ENCODE measurements at places on chromosomes 7 and 10.
A peak's percentile ranks its signal among the peaks of the same experiment; 100 is the strongest.

DNA sequence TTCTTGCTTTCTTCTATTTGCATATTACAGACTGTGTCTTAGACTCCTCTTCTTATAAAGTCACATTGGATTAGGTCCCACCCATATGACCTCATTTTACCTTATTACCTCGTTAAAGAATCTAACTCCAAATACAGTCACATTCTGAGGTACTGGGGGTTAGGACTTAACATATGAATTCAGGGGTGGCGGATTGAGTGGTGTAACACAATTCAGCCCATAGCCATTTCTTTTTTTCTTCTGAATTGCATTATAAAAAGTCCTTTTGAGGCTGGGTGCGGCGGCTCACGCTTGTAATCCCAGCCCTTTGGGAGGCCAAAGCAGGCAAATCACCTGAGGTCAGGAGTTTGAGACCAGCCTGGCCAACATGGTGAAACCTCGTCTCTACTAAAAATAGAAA, 6.8 kb upstream of the HERC4 start:
- DNase-seq: no peak

- peak; percentile 59 for DNase-seq
These were observed 179.7 kb upstream of the GRB10 start for GRCh38 chr7:50962281-50962883.

GRCh38 chr10:61398366-61399129, 54.6 kb downstream of the TMEM26 start:
- DNase-seq: no peak

DNA sequence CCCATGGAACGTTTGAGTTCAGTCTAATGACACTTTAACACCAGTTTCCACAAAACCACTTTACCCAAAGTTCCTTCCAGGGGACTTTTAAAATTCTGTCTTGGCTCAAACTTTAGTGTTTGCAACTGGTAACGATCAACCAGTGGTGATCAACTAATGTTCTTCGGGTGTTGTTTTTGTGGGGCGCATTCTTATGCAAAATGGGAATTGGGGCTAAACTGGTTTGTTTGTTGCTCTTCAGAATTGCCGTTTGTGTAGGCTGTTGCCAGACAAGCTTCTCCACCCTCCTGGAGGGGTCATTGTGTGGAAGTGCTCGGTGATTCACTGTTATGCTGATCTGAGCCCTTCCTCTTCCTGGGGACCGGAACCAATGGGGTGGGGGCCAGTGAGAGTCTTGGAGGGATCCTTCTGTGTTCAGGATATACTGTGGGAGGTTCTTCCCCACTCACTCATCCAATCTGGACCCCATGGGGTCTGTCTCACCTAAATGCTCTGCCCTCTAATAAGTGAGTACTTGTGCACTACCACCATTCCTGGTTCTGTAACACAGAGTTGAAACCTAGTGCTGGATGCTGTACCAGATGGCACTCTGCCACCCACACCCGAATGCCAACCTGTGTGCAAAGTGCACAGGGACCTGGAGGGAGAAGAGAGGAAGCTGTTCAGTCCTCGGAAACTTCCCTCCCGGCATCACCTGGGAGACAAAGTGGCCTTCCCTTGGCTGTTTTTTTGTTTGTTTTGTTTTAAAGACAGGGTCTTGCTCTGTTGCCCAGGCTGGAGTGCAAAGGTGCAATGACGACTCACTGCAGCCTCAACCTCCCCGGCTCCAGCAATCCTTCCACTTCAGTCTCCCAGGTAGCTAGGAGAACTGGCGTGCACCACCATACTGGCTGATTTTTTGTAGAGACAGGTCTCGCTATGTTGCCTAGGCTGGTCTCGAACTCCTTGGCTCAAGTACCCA, 2.1 kb downstream of the NFE2L3 start:
- DNase-seq: peak; percentile 94

GRCh38 chr7:151923097-151923876, 33.0 kb upstream of the GALNTL5 start:
- DNase-seq: no peak

DNA sequence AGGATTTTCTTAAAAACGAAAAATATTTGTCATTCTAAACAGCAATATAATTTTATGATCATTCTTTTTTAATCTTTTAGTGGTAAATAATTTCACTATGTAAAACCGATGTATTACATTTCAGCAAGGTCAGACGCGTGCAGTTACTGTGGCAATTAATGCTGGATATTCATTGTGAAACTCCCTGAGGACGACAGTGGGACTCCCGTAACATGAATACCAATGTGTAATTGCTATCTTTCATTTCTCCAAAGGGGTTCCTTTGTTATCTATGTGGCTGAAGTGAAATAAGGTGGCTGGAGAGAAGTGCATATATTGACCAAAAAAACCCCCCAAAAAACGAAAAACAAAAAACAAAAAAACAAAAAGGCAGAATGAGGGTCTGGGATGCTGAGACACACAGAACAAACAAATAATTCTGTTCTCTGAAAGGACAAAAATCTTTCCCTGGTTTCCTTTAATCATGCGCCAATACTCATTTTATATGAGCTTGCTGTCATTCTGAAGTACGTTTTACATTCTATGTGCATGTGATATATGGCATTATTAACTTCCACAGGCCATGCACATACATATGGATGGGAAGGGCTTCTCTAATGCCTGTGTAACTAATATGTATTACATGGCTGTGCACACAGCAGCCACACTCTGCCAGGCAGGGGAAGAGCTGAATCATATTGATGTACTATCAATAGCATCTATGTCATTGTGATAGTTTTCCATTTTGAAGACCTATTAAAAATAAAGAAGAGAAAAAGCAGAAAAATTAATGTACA, 161.4 kb downstream of the RAPGEF5 start:
- DNase-seq: no peak

- DNase-seq: no peak
These were observed 19.1 kb downstream of the TSPAN14 start for GRCh38 chr10:80473096-80473657.

DNA sequence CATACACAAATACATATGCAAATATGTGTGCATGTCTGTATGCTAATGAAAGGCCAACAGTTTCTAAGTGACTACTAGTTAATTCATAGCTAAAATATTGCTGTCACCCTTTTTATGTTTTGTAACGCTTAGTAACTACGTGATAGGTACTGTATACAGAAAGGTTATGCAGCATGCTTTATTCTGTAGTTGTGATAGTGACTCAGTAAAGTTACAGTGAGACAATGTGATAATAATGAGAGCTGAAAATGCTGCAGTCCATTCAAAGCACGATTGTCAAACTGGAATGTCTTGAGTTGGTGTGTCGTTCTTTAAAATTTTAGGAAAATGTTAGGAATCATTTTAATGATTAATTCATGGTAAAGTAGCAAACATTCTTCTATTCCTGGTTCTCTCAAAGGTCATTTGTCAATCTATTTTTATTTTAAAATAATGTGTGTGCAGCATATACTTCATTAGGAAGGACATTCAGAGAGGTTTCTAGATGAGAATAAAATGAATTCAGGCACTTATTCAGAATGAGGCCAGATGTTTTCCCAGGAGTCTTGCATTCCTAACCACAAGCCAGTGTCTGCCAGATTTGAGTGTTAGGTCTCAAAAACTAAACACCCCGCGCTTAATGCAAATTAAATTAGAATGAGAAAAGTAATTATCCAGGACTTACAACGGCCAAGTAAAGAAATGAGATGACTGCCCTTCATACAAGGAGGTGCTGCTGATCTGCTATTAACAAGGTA, 408.8 kb upstream of the FZD8 start:
- no peak for DNase-seq

- no peak for DNase-seq
These were observed 339.1 kb downstream of the ATRNL1 start for GRCh38 chr10:115432188-115432819.

DNA sequence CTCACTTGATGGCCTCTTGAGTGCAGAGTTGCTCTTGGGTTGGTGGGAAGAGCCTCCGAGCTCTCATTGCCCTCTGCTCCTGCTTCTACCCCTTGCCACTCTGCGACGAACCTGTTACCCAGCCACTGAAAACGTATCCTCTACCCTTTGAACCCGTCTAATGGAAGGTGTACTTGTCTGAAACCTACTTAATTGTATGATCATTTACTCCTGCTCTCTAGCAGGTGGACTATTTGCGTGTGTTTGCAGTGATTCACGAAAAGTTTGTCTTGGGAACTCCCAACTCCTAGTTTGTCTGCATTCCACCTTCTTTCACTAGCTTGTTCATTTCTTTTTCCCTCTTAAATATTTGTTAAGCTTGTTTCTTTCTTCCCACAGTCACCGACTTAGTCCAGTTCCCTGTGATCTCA, 503 bp downstream of the CROT start:
- DNase-seq: no peak

- DNase-seq: no peak
These were observed 237.3 kb downstream of the ZMYND11 start for GRCh38 chr10:372566-372965.

Data from H54 (cell line).